ENCODE measurements at places on chromosomes 4 and X.

GRCh38 chr4:133559987-133560386 is 410.9 kb downstream of the PCDH10 start:
- no peak for DNase-seq

DNA sequence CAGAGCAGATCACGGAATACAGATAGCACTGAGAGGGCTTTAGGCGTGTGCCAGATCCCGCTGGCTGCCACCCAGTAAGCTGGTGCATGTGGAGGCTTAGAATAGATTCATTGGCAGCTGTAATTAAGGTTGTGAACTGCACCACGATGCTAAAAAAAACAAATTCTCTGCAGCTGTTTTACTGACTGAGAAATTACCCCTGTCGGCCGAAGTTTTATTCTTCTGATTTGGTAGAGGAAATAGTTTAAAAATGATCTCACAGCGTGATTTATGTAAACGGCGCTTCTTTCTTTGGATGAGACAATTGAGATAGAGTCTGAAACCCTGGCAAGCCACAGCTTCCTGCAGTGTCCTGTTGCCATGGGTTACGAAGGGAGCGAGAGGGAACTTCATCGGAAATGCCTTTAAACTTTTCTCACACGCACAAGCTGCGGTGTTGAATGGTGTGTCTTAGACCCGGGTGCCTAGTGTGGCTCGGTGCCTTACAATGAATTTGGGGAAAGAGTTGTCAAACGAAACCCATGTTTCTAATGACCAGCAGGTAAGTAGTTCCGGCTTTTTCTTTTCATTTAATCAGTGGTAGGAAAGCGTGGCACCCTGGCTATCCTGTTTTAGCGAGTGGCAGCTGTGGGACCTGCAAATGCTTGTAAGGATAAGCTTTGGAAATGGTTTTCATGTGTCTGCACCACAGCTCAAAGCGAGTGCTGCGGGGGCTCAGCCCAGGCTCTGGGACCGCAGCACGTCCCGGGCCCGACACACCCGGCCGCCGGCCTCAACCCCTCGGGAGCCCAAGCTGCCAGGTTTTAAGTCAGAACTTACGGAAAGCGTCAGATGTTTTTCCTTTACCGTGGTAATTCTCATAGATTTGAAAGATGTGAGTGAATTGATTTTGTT is 71.7 kb upstream of the HGFAC start:
- DNase-seq = peak; percentile 88

GRCh38 chr4:181870326-181870725 is 372.9 kb upstream of the TENM3 start:
- no peak for DNase-seq

GRCh38 chr4:25096981-25097443 is 63.2 kb downstream of the SEPSECS start:
- peak; percentile 72 for DNase-seq

GRCh38 chr4:85744950-85745349 is 270.0 kb downstream of the ARHGAP24 start:
- DNase-seq = no peak

- DNase-seq = no peak
Observed at GRCh38 chrX:123822965-123823364, 36.9 kb upstream of the XIAP start.

GRCh38 chrX:17359500-17359899 is 15.5 kb upstream of the NHS start:
- no peak for DNase-seq

DNA sequence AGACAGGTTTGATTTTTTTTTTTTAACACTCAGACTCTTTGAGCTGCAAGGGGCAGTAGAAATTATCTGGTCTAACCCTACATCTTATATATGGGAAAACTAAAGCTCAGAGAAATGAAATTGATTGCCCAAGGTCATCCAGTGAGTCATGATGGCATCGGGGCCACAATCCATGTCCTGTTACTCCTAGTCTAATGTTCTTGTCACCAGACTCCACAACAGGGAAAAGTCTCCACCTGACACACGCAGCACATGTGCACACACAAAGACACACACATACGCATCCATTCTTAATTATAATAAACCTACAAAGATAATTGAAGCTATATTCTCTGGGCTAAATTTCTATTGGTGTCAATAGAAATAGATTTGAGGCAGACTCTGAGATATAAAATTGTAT is 48.4 kb downstream of the GPC3 start:
- no peak for DNase-seq

- peak; percentile 88 for DNase-seq
Observed at GRCh38 chrX:110748256-110748806, 47.3 kb downstream of the CHRDL1 start.

- DNase-seq = no peak
Observed at GRCh38 chr4:180335566-180335965, 1907.6 kb upstream of the TENM3 start.

DNA sequence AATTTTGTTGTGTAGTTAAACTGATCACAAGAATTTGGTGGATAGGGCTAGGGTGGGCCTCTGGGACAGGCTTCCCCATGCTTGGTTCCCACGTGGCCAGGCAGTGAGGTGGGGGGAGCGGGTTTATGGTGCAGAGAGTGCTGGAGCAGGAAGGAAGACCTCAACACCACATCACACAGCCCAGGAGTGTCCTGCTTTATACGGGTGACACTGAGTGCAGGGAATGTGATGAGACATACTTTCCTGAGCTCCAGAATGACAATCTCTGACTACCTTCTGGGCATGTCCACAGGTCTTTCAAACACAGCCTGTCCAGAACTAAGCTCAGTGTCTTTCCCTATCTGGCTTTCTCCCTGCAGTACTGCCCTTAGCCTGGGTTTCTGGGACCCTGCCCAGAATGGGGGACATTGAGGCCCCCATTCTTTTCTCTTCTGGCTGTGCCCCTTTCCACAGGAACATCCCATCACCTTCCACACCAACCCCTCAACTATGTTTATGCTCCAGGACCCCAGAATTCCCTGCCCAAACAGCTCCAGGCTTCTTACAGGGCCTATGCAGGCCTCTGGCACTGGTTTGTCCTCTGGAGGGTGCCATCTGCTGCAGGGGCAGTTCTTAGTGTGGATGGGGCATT is 36.5 kb upstream of the RASL11B start:
- no peak for DNase-seq

DNA sequence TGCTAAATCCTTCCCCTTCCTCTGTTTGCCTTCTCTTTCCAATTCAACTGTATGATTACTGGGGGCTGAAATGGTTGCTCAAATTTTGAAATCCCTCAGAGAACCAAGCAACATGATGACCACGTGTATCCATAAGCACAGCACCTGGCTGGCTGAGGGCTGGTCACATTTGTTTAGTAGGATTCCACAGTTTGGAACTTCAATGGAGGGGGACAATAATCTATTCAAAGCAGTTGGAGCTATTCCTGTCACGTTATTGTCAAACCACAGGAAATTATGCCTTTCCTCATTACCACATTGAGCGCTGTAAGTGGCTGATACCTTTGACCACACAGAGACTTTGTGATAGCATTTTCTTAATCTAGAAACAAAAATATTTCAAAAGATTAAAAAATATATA is 7.0 kb downstream of the TMSB4X start:
- peak; percentile 82 for DNase-seq

- DNase-seq = peak; percentile 12
Observed at GRCh38 chrX:126137899-126138298, 28.2 kb downstream of the DCAF12L2 start.

DNA sequence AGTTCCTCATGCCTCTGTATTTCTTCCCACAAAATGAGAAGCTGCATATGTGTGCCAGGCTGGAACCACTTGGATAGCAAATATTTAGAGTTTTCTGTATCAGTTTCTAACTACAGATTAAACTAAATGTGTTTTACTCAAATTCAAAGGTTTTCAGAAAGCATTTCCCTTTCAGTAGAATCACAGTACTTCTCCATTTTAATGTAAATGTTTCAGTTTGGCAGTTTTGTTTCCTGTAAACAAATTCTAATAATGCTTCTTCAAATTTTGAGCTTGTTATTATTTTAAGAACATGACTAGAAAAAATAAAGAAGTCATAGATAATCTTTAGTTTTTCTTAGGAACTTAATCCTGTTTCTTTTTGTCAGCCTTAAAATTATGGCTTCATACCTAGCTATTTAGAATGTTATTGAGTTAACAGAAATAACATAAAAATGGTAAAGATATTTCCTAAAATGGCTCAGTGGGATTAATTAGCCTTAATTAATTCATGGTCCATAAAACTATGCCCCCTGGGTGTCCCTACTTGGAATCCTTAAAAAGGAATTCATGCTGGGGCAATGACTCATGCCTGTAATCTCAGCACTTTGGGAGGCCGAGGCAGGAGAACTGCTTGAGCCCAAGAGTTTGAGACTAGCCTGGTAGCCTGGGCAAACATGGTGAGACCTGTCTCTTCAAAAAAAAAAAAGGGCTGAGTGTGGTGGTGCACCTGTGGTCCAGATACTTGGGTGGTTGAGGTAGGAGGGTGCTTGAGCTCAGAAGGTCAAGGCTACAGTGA is 83.8 kb upstream of the GPR34 start:
- DNase-seq = no peak
